CD4-positive, alpha-beta memory T cell (primary cell): ENCODE measurements at places on chromosomes 16 and 17. TPM values are rescaled to one million over a fixed set of nuclear protein-coding genes. Genes with fewer than 3 reads are reported as not detected.

Gene MARVELD3
- total RNA-seq: not detected

Gene KRTAP1-1
- total RNA-seq: not detected

Gene CD300A
- total RNA-seq: 28.8 TPM

Gene GPR179
- total RNA-seq: 0.12 TPM

Gene EVPLL
- not detected for total RNA-seq

Gene ADAD2
- total RNA-seq: not detected

Gene GGA2
- total RNA-seq: 114 TPM

Gene SLC7A6
- total RNA-seq: 194 TPM
